Tibial nerve (tissue), 4 donors: ENCODE measurements at places on chromosomes 6 and 20. TPM values are rescaled to one million over a fixed set of nuclear protein-coding genes. Genes with fewer than 3 reads are reported as not detected.

GRCh38 chr20:5797843-5798462 is 47.8 kb downstream of the SHLD1 start:
- H3K27ac ChIP-seq, result no peak overlapping the region
- H3K4me3 ChIP-seq, result no peak overlapping the region
- no peaks in the 10 kb centered on the region for H3K36me3 ChIP-seq
- DNase-seq, result no peak

GRCh38 chr6:53236241-53236640 is 87.6 kb upstream of the GCM1 start:
- no peaks in the 10 kb centered on the region for H3K4me1 ChIP-seq
- H3K27me3 ChIP-seq, result no peaks in the 10 kb centered on the region
- no peak overlapping the region for H3K4me3 ChIP-seq
- no peaks in the 10 kb centered on the region for H3K36me3 ChIP-seq
- H3K27ac ChIP-seq, result no peak overlapping the region
- no peak for DNase-seq

DNA sequence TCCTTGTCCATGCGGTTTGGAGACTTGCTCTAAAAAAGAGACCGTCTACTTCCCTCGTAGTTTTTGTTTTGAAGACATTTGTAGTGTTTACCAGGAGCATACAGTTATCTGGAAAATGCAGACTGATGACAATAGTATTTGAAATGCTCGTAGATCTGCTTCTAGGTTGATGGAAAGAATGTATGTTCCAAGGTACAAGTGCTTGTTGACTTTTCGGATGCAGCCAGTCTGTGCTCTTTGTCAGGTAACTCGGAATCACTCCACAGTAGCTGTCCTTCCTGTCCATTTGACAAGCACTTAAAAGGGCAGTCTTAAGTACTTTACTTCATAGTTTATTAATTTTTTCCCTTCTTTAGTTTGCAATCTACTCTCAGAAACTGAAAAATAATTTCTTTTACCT is 194.8 kb downstream of the ESR1 start:
- H3K27ac ChIP-seq, result no peak overlapping the region
- H3K36me3 ChIP-seq, result no peaks in the 10 kb centered on the region
- no peak overlapping the region for H3K4me3 ChIP-seq
- H3K4me1 ChIP-seq, result no peaks in the 10 kb centered on the region

DNA sequence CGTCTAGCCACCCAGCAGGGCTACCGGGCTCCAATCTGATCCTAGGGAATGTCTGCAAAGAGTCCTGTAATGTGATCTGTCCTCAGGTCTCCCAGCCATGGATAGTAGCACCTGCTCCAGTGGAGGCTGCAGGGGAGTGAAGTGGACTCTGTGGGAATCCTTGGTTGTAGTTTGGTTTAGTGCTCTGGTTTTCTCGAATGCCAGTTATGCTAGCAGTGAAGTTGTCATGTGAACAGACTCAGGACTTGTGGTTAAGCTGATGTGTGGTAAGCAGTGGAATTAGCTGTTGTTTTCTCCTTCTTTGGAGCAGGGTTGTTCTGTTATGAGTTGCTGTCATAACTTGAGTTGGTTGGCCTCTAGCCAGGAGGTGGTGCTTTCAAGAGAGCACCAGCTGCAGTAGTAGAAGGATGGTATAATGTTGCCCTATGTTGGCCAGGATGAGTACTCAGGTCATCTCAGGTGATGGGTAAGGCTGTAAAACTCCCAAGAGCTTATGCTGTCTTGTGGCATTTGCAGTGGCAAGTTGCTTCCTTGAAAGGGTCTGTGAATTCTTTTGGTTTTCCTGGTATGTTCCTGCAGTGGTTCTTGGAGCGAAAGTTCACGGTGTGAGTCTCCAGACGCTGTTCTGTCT is 390.2 kb downstream of the UTRN start:
- peak; percentile 21 for DNase-seq
- no peaks in the 10 kb centered on the region for H3K27me3 ChIP-seq
- no peak overlapping the region for H3K4me3 ChIP-seq
- peaks cover 9% of the 10 kb centered on the region for H3K36me3 ChIP-seq

GRCh38 chr6:145756170-145756662 is 20.9 kb upstream of the EPM2A start:
- DNase-seq, result no peak
- no peak overlapping the region for H3K27ac ChIP-seq
- H3K36me3 ChIP-seq, result no peaks in the 10 kb centered on the region
- no peak overlapping the region for H3K4me3 ChIP-seq

- no peak for DNase-seq
- no peaks in the 10 kb centered on the region for H3K36me3 ChIP-seq
- H3K4me3 ChIP-seq, result no peak overlapping the region
- no peak overlapping the region for H3K27ac ChIP-seq
- no peaks in the 10 kb centered on the region for H3K27me3 ChIP-seq
Observed at GRCh38 chr6:75349262-75349984, 64.8 kb upstream of the TMEM30A start.

Gene CRISP2
- not detected for total RNA-seq

Gene LIN28B
- not detected for total RNA-seq
